ENCODE measurements at places on chromosomes 1 and 21.

GRCh38 chr1:27368869-27369582 lies 2.3 kb upstream of the MAP3K6 start:
- DNase-seq, result no peak

DNA sequence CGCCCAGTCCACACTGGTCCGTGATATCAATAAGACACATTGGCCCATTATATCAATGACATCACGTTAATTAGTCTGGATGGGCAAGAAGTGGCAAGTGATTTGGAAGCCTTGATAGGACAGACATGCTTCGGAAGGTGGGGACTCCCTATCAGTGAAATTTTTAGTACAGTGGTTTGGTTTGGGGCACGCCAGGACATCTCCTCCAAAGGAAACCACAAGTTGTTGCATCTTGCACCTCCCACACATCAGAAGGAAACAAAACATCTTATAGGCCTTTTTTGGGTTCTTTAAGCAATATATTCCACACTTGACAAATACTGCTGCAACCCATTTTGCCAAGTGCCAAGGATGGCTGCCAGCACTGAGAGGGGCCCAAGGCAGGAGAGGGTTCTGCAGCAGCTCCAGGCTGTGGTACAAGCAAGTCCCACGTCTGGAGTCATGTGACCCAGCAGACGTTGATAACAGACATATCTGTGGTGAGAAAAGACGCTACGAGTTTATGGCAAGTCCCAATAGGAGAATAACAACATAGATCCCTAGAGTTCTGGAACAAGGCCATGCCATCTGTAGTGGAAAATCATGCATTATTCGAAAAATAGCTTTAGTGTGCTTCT lies 95.3 kb upstream of the DISP3 start:
- no peak for DNase-seq

DNA sequence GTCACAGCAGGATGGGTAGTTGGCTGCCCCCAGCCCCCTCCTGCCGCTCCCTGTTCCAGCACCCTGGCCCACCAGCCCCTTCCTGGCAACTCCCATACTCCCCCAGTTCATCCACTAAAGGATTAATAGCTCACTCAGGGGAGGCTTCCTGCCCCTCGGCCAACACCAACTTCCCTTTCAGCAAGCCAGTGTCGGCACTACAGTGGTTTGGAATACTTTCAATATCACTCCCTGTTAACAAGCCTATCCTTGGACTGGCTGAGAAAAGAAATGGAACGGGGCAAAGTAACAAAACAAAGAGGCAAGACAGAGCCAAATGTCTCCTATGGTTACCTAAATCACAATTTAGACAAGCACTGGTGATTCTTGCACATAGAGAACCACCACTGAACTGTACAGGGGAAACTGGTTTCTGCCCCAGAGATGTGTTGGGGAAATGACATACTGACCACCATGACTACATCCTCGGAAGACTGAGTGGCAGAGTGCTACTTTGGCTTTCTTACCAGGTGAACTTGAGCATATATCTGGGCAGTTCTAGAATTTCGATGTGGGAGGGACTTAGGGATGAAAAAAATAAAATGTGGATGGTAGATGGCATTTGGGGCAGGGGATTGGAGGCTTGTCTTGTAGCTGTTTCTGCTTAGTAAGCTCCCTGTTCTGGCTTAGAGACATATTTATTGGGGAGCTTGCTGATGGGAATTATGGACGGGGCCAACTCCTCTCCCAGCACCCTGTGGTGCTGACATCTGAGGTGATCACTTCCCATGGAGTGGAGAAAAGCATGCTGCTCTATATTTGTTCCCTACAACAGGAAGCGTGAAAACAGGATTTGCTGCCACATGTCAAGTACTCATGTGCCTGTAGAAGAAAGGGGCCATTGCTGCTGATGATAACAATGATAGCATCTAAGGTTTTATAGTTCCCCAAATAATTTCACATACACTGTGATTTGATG lies 7.1 kb upstream of the CAPN2 start:
- DNase-seq, result no peak

- DNase-seq, result no peak
Measured at GRCh38 chr1:232435729-232436128, 194.2 kb downstream of the SIPA1L2 start.

DNA sequence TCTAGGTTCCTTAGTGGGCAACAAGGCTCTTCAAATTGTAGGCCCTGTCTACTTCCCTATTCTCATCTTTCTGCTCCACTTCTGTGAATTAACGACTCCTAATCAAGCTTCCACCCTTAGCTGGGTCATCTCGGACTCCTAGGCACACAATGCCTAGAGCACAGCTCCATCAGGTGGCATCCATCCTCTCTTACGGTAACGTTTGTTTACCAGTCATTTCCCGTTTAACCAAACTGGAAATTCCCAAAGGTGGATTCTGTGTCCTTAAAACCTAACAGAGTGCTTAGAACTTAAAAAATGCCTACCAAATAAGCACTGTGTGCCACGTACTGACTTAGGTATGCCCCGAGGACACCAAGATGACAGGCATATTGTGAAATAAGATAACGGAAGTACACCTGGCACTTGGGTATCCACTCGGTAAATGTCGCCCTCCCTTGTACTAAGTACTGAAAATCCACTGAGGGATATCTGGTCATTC lies 1.5 kb downstream of the PARP1 start:
- no peak for DNase-seq

DNA sequence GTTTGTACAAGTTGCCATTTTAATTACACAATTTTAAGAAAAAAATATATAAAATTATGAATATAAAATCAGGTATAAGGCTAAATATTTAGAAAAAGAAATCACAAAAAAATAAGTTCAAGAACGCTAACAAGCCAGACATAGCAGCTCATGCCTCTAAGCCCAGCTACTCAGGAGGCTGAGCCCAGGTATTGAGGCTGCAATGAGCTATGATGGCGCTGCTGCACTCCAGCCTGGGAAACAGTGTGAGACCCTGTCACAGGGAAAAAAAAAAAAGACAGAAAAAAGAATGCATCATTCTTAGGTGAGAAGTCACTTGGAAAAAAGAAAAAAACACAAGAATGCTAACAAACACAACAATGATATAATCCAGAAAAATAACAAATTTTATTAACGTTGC lies 112.3 kb upstream of the PRDX6 start:
- no peak for DNase-seq

DNA sequence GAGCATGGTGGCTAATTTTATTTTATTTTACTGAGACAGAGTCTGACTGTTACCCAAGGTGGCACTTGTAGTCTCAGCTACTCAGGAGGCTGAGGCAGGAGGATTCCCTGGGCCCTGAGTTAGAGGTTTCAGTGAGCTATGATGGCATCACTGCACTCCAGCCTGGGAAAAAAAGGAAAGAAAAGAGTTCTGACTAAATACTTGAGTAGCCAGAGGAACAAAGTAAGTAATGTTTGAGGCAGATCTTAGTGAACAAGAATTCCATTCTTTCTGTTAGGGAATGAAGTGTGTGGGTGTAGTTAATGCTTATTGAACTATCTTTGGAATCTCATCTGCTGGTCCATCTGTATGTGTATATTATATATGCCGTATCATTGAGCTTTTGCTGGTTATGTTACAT lies 13.1 kb upstream of the EVI5 start:
- no peak for DNase-seq

DNA sequence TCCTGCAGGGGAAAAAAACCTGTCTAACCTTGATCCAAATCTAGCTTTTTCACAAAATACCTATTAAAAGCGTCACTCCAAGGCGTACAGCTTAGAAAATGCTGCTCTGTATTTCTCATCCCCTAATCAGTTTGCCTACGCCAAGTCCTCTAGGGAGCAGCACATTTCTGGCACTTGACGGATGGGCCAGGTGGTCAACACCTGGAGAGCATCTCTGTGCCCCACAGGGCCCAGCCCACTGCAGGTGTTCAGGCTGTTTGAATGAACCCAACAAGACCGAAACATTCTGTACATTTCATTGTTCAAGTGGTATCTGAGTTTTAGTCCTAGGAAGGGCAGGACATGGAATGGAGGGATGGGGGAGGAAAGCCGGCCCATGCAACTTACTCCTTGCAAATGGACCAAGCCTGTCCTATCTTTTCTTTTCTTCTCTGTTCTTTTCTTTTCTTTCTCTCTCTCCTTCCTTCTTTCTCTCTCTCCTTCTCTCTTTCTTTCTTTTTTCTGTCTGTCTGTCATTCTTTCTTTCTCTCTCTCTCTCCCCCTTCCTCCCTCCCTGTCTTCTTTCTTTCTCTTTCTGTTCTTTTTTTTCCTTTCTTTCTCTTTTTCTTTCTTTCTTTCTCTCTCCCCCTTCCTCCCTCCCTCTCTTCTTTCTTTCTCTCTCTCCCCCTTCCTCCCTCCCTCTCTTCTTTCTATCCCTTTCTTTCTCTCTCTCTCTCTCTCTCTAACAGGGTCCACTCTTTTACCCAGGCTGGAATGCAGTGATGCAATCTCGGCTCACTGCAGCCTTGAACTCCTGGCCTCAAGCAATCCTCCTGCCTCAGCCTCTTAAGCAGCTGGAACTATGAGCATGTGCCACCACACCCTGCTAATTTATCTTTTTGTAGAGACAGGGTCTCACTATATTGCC lies 29.1 kb downstream of the IGFN1 start:
- DNase-seq, result no peak
